Activated CD4-positive, alpha-beta T cell treated with anti-CD3 and anti-CD28 coated beads for 4 hours (primary cell): ENCODE measurements at places on chromosomes 12 and 14.

- DNase-seq, result no peak
Observed at GRCh38 chr14:50937800-50938199, 6.5 kb downstream of the PYGL start.

- no peak for DNase-seq
Observed at GRCh38 chr14:53161758-53162435, 8.8 kb upstream of the DDHD1 start.

DNA sequence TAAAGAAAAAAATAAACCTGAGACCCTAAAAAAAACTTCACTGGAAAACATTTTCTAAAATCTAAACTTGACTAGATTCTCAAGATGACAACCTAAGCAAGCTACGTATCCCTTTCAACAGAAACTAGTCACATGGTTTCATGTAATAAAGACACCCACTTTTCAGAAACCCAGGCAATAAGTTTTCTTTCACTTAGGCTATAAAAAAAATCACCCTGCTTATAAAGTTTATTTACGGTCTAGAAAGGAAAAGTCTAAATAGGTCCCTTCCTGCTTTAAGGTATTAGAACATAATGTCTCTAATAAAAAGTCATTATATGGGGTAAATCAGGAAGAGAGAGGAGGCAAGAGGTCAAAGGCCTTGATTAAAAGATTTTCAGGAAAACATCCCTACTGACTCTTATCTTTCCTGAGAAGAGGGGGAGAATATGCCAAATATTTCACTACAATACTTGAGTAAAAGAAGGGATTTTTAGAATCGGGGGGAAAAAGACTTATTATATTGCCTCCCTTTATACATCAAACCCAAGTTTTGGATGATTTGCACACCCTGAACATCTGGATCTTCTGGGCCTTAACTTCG, 9.5 kb downstream of the CLIP1 start:
- no peak for DNase-seq

GRCh38 chr14:71166180-71166837, 259.1 kb downstream of the PCNX1 start:
- DNase-seq, result no peak

DNA sequence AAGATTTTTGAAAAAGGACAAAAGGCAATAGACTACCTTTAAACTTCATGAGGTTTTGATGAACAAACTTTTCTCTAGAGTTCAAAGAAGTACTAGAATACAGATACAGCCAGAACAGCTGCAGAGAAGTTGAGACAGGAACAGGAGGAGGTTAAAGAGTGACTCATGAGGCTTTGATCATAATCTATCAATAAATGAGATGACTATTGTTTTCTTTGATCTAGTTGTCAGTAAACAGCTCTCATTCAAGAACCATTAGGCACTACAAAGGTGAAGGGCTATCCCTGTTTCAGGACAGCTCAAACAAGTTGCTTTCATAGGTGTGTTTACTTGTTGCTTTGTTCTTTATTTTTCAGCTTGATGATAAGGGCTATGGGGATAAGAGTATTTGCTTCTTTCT, 2.4 kb downstream of the WASHC3 start:
- no peak for DNase-seq

DNA sequence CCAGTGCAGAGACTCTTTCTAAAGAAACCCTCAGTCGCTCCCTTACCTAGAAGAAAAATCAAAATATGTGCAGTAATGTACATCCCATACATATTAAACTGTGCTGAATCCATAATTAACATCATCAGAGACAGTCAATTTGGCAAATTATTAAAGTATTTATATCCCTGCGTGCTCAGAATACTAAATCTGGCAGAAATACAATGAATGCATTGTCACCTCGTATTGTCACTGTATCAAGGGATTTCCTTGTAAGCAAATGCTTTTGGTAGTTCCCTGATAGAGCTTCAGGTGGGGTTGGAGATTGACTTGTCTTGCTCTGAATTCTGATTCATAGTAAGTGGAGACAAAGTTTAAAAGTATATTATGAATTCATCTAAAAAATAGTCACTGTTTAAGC, 319.1 kb downstream of the PPFIA2 start:
- DNase-seq, result no peak

GRCh38 chr12:118098401-118098800, 5.4 kb downstream of the VSIG10 start:
- no peak for DNase-seq

DNA sequence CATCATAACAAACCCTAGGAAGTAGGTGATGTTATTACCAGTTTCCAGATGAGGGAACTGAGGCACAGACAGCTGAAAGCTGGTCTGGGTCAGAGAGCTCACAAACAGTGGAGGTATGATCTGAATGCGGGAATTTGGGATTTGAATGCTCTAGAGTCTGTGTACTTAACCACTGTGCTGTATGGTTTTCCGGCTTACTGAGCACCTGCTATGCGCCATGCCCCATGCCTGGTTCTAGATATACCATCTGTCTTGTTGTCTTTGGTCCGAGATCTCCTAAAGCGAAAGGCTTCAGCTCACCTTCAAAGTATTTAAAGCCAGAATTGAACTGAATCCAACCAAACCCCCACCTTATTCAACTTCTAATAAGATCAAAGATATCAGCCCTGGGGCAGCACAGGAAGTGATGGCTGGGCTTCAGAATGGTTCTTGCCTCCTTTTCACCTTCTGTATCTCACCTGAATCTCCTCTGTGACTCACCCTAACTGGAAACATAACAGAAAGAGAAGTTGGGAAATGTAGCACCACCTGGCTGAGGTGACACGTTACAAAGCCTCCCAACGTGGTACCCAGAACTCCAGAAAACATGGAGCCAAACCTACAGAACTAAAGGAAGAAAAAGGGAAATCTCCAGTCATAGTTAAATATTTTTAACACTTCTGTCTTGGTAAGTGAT, 54.3 kb downstream of the PRMT8 start:
- DNase-seq, result no peak

DNA sequence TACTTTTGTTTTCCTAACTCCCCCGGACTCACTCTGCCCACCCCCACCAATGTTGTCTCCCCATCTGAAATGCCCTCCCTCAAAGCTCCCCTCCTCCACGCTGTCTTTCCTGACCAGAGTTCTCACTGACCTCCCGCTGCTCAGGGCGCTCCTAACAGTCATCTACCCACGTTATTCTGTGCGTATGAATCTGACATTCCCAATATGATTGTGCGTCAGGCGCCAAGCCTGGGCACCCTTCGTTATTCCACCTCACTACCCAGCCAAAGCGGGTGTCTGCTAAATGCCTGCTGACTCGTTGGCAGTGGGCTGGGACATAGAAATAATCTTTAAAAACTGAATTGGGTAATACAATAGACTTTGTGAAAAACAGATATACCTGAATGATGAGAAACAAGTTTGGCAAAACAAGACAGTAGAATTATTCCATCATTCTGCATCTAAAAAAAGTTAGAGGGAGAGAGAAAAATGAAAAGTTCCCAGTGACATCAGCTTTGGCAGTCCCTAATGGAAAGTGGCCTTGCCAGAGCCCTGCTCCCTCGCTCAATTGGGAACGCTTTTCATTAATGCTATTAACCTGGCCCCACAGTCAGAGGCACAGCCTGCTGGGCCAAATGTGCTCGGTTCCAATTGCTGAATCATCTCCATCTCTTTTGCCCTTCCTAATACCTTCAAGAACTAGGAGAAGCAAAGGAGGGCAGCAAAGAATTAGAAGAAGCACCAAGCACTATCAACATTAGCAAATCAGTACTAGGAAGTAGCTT, 74.0 kb upstream of the PLXNC1 start:
- no peak for DNase-seq

- DNase-seq, result no peak
Observed at GRCh38 chr14:99534863-99535262, 53.7 kb downstream of the CCNK start.

DNA sequence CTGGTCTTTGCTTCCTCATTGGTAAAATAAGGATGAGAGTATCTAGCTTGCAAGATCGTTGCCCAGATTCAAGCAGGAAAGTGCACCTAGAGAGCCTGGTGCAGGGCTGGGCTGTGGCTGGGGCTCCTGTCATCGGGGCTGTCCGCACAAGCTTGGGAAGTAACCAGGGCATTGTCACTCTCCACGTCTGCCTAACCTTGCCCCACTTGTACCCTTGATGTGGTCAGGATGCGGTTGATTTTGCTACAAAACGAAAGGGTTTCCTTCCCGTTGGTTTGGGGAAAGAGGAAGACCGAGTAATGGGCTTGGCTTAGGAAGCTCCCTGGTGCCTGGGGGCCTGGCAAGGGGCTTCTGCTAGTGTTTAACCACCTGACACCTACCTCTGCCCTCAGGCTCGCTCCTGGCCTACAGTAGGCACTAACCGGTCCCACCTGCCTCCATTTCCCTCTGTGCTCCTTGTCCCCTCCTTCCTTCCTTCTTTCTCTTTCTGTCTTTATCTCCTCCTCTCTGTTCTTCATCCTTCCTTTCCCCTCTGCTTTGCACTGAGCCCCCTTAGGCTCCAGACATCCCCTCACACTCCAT, 21.8 kb downstream of the MVK start:
- DNase-seq, result no peak

DNA sequence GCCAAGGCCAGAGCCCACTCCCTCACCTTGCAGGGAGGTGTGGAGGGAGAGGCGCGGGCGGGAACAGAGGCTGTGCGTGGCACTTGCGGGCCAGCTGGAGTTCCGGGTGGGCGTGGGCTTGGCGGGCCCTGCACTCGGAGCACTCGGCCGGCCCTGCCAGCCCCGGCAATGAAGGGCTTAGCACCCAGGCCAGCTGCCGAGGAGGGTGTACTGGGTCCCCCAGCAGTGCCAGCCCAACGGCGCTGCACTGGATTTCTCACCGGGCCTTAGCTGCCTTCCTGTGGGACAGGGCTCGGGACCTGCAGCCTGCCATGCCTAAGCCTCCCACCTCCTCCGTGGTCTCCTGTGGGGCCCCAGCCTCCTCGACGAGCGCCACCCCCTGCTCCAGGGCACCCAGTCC, 107.5 kb downstream of the FAR2 start:
- no peak for DNase-seq

- no peak for DNase-seq
Observed at GRCh38 chr14:68982581-68982980, 3.5 kb upstream of the ACTN1 start.

GRCh38 chr14:65866448-65866847, 453.9 kb downstream of the FUT8 start:
- DNase-seq, result no peak
